H9 (cell line): ENCODE measurements at places on chromosomes 2 and 18. TPM values are rescaled to one million over a fixed set of nuclear protein-coding genes. Genes with fewer than 3 reads are reported as not detected.

The ZBTB14 gene
- total RNA-seq: 14.5 and 15.5 TPM in 2 replicates

The SANBR gene
- 8.9 and 10.1 TPM in 2 replicates for total RNA-seq

The SLC30A3 gene
- 2.5 and 3.4 TPM in 2 replicates for total RNA-seq

The SETBP1 gene
- total RNA-seq: 4.6 and 4.8 TPM in 2 replicates

- H3K4me3 ChIP-seq: no peak overlapping the region
- no peaks in the 10 kb centered on the region for H3K27me3 ChIP-seq
- DNase-seq: no peak
- H3K36me3 ChIP-seq: peaks cover 4% of the 10 kb centered on the region
Measured at GRCh38 chr2:179106342-179106675, 56.4 kb upstream of the CCDC141 start.

- no peak overlapping the region for H3K27ac ChIP-seq
- no peaks in the 10 kb centered on the region for H3K4me1 ChIP-seq
- H3K36me3 ChIP-seq: peaks cover 92% of the 10 kb centered on the region
- H3K4me3 ChIP-seq: no peak overlapping the region
- DNase-seq: no peak
Measured at GRCh38 chr2:1045109-1045508, 94.5 kb downstream of the SNTG2 start.

DNA sequence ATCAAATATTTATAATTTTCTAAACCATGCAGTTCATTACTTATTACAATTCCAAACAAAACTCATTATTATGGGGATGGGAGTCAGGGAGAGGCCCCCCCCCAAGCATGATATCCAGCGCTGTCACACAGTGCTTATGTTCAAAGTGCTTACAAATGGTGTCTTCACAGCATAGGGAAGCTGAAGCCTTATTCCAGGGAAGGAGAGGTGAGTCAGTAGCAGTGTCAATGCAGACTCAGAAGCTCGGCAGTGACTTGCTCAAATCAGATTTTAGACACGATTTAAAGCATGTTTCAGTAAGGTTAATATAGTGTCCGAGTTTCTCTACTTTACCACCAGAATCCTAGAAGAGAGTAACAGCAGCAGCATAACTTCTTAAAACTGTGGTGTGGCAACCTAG, 24.6 kb downstream of the SLC66A3 start:
- no peak for DNase-seq
- H3K27me3 ChIP-seq: no peaks in the 10 kb centered on the region
- no peaks in the 10 kb centered on the region for H3K4me1 ChIP-seq
- H3K27ac ChIP-seq: no peak overlapping the region
- no peak overlapping the region for H3K4me3 ChIP-seq

- H3K27ac ChIP-seq: no peak overlapping the region
- no peak for DNase-seq
- no peak overlapping the region for H3K4me3 ChIP-seq
- H3K4me1 ChIP-seq: no peaks in the 10 kb centered on the region
- no peaks in the 10 kb centered on the region for H3K36me3 ChIP-seq
Measured at GRCh38 chr18:41765460-41765859, 189.6 kb upstream of the PIK3C3 start.

- no peaks in the 10 kb centered on the region for H3K4me1 ChIP-seq
- H3K4me3 ChIP-seq: no peak overlapping the region
Measured at GRCh38 chr18:3689091-3689490, 239.1 kb downstream of the TGIF1 start.

- H3K4me3 ChIP-seq: no peak overlapping the region
- no peaks in the 10 kb centered on the region for H3K4me1 ChIP-seq
- H3K27ac ChIP-seq: no peak overlapping the region
- no peaks in the 10 kb centered on the region for H3K36me3 ChIP-seq
- H3K27me3 ChIP-seq: no peaks in the 10 kb centered on the region
Measured at GRCh38 chr18:79643054-79643984, 36.3 kb upstream of the CTDP1 start.

- no peaks in the 10 kb centered on the region; the same call in 1 of the 2 replicates for H3K4me1 ChIP-seq
- H3K36me3 ChIP-seq: no peaks in the 10 kb centered on the region; the same call in 2 of the 3 replicates
- 0 out of 2 replicates have a peak, but pooled peaks cover 1% of the 10 kb centered on the region for H3K27me3 ChIP-seq
- no peak overlapping the region for H3K27ac ChIP-seq
- no peak overlapping the region for H3K4me3 ChIP-seq
- DNase-seq: no peak
Measured at GRCh38 chr2:173823543-173823939, 141.6 kb downstream of the SP3 start.

DNA sequence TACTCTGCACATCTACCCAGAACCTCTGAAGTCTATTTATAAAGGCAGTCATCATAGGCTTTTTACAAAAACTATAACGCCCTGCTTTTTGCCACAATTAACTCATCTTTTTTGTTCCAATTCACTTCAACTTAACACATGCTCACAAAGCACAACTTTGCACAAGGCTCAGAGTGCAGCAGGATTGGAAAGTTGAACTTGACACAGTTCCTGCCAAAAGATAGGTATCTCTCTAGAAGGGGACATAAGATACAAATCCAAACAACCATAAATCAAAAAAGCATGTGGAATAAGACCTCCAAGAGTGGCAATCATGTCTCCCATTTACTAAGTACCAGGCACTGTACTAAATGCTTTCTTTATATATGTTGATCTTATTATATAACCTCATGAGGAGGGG, 36.2 kb downstream of the RPL37A start:
- H3K4me3 ChIP-seq: no peak overlapping the region
- no peak overlapping the region for H3K27ac ChIP-seq
- H3K36me3 ChIP-seq: no peaks in the 10 kb centered on the region
- H3K4me1 ChIP-seq: no peaks in the 10 kb centered on the region

- no peak overlapping the region for H3K27ac ChIP-seq
- H3K4me1 ChIP-seq: no peaks in the 10 kb centered on the region
- no peak for DNase-seq
Measured at GRCh38 chr2:54770211-54770610, 46.7 kb downstream of the EML6 start.

- H3K27me3 ChIP-seq: no peaks in the 10 kb centered on the region
- no peaks in the 10 kb centered on the region for H3K36me3 ChIP-seq
- no peak for DNase-seq
- no peak overlapping the region for H3K27ac ChIP-seq
Measured at GRCh38 chr2:197124639-197125390, 185.8 kb downstream of the ANKRD44 start.
